ENCODE measurements at places on chromosomes 12 and 14.

DNA sequence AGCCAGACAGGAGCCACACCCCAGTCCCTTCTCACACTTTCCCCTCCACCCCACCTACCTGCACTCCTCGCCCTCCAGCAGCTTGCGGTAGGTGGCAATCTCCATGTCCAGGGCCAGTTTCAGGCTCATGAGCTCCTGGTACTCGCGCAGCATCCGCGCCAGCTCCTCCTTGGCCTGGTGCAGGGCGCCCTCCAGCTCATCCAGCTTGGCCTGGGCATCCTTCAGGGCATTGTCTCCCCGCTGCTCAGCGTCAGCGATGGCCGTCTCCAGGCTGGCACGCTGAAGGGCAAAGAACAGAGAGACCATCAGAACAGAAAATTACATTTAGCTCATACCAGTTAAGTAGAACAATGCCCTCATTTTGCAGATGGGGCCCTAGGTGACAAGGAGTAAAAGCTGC, 5.5 kb downstream of the KRT74 start:
- no peak for DNase-seq

DNA sequence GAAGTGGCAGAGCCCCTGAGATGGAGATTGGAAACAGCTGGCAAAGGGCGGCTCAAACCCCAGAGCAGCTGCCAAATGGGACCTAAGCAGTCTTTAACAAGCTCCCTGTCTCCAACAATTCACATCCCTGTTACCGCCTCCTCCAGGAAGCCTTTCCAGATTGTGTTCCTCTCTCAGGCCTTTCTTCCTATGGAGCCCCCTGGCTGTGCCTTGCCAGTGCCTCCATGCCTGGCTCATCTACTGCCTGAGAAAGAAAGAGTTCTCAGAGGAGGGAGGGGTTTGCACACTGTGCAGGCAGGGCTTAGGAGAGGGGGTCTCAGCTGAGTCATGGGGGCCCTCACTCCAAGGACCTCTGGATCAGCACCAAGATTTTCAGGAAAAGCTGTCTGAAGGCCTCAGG, 8.8 kb upstream of the KRT74 start:
- DNase-seq, result no peak

GRCh38 chr14:38420048-38420447, 164.2 kb upstream of the CLEC14A start:
- no peak for DNase-seq

DNA sequence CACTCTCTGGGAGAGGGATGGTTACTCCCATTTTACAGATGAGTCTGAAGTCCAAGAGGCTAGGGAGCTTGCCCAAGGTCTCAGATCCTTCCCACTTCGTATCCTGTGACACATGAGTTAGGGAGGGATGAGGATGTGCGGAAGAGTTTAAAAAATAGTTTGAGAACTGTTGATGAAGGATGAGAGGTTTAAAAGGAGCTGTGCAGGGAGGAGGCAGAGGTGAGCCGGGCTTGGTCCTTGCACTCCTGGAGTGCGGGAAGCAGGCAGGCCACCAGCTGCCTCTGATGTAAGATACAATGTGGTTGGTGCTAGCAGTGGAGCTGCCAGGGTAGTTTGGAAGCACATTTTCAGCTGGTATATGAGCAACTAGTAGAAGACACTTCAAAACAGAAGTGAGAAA, 46.5 kb downstream of the TSPAN9 start:
- DNase-seq, result no peak

DNA sequence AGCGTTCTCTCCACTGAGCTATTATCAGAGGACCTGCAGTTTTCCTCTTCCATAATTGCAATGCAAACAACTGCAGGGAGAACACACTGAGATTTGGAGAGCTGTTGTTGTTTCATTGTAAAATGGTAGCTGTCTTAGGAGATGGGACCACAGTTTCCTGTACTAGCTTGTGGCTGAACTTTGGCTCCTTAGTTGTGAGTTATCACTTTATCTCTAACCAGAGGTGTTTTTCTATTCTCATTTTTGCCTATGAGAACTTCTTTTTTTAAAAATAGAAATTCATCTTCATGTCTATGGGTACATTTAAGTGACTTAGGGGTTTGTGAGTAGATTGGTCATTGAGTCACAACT, 216.5 kb downstream of the SLC38A4 start:
- no peak for DNase-seq

- no peak for DNase-seq
Measured at GRCh38 chr14:25122211-25122610, 72.3 kb upstream of the STXBP6 start.

- no peak for DNase-seq
Measured at GRCh38 chr12:72289633-72290032, 17.5 kb downstream of the TRHDE start.

DNA sequence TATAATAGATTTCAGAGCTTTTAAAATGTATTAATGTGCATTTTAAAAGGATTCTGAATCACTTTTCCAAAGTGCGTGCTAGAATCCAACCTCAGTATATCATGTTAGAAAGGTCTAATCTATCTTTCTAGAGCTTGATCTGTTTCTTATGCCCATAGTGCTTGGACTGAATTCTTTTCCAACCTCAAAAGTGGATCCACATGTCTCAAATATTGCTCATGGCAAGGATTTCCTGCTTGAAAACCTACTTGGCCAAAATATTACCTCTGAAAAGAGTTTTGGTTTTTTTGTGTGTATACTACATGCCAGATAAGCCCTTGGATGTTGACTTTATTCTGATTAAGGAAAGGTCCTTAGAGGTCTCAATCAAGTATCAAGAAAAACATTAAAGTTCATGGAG, 16.9 kb upstream of the SLC6A15 start:
- no peak for DNase-seq

DNA sequence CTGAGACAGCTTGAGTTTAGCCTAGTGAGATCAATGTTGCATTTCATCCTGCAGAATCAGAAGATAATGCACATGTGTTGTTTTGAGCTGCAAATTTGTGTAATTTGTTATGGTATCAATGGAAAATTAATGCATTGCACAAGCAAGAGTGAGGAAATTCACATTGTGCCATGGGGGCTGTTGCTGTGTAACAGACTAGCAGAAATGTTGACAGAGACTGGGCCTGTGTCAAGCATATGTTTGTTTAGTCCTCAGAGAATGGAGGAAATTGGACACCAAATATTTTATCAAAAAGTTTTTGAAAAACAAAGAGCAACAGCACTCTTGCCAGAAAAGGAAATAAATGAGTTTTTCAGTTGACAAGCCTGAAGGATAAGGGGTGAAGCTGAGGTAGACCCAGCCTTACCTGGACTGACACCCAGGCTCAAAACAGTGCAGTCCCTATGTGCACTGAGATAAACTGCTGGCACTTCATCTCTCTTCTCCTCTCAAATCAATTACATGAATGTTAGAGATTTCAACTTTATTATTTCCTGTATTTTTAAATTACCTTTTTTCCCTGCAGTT, 1150.0 kb downstream of the FSCB start:
- DNase-seq, result no peak

DNA sequence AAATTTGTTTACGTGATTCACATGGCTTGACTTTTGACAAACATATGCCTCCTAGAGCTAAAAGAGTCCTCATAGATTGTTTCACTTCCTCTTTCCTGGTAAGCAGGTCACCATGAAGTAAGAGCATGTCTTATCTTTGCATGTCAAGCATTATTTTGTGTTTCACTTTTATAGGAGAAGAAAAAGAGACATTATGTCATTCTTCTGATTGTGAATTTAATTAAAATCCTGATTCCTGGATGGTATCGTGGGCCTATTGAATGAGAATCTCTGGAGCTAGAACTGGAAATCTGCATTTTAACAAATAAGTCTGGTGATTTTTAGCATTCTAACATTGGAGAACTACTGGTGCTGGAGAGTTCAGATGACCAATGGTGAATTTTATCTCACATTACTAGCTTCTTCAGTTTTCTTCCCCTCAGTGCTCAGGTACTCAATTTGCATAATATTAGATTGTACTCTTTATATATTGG, 218.6 kb upstream of the ATP2B1 start:
- no peak for DNase-seq

DNA sequence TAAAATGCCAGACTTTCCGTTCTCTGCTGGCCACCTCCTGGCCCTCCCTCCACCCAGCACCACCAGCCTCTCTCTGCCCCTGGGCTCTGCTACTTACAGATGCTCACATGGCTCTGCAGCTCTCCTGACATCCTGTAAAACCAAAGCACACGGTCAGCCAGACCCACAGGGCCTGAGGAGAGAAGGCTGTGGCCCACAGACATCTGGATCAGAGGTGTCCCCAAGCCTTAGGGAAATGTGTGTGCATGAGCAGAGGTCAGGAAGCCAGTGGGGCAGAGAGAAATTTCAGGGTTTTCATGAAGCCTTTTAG, 11.5 kb downstream of the KRT77 start:
- no peak for DNase-seq

- no peak for DNase-seq
Measured at GRCh38 chr14:83988275-83988674, 1541.7 kb upstream of the FLRT2 start.

DNA sequence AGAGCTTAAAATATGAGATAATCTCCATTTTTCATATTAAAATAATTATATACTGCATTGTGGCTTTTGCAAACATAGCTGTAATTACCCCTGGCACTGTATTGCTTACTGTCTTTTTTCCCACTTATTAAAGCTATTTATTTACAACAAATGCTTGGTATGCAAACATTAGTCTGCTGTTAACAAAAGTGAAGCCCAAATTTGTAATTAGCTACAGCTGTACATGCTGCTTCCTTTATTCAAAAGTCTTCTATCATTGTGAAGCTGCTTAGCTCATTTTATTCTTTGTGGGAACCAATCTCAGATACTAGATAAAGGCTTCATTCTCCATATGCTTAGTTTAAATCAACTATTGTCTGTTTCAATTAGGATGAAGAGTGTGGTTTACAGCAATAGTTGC, 425.8 kb upstream of the FOXG1 start:
- peak; percentile 83 for DNase-seq

DNA sequence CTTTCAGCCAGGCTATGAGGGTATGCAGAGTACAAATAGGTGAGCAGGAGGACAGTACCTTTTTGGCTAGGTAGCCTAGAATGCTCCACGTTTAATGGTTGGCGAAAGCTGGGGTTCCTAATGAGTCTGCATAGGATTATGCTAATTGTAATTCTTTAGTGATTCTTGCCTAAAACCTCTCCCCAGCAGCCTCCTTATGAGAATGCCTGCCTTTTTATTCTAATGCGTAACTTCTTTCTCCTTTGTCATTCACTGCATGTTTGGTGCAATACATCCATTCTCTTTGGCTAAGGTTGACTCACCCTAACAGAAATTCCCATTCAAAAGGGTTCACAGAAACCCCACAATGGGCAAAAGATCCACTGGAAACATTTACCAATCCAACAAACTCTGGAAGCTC, 752.2 kb downstream of the FSCB start:
- no peak for DNase-seq

DNA sequence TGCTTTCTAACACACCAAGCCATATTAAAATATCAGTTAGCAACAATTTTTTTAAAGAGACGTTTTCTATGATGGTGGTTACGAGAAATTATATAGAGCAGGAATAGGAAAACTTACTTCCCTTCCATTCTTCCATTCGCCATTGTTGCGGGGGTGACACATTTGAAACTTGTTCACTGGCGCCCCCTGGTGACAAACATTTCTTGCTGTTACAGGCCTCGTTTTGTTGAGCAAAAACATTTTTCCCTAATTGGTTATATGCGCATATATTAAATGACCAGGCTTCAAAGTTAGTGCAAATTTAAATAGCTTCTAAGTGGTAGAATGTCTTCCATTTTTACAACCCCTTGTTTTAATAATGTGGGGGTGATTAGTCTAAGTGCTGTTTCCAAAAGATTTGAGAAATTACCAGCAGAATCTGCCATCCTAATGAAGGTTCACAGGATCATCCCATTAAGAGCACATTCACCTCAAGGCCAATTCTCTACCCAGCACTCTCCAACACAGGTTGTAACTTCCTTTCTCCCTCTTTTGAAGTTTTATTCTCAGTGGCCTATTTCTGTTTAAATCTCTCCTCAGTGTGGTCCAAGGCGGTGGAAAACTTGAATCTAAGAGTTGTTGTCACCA, 1124.7 kb downstream of the FLRT2 start:
- DNase-seq, result peak; percentile 63

DNA sequence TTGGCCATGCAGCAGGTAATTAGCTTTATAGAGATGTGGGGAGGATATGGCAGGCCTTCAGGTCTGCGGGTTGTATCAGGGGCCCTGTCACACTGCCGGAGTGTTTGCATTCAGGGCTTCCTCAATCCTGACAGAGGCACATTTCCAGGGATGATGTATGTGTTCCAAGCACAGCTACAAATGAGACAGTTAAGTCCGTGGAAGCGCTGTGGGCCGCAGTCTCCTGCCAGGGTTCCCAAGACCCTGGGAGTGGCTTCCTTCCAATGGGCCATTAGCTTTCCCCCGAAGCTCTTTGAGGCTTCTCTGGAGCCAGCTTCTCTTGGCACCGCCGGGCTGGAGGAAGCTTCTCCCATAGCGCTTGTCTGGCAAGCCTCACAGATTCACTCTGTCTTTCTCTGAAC, 1524.7 kb upstream of the TMEM132C start:
- DNase-seq, result no peak

DNA sequence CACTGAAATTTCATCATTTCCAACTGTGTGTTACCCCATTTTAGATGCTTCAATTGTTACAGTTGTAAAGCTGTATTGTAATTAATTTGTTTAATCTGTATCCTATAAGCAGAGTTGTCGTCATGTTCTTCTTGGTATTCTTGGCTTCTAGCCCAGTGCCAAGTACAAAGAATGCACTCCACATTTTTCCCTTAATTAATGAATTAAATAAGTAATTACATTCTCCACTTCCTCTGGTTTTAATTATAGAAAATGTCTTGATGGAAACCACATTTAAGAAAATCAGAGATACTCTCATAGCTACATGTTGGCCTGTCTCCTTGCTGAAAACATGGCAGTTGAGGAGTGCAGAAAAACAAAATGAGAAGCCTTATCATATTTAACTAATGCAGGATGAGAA, 746 bp downstream of the DNAI7 start:
- DNase-seq, result no peak

DNA sequence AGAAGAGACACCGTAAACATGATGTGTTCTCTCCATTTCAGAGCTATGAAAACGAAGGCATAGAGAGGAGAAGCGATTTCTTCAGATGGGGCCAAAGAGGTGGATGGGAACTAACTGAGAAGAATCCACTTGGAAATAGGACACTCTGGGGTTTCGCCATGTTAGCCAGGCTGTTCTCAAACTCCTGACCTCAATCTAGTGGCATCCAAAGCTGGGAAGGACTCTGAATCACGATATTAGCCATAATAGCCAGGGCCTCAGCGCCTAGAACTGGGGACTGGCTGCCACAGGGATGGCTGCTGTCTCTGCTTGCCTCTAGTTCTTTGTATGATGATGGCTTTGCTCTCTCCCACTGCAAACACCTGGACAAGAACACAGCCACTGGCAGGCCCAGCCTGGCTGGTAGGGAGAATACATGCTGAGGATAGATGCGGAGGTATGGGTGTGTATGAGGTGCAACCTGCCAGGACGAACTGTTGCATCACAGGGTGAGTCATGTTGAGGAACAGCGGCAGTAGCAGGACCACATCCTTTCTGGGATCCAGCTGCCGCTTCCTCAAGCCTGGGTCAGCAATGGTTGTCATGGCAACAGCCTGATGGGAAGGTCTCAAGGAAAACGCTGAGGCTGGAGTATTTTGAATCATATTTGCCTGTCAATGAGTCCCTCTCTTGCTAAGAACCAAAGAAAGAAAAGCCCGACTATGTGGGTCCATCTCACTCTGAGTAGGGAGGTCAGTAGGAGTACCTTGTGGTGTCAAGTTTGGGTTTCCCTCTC, 31.1 kb downstream of the CCDC177 start:
- peak; percentile 67 for DNase-seq

- no peak for DNase-seq
Measured at GRCh38 chr12:21516281-21516680, 9.8 kb upstream of the SPX start.

- no peak for DNase-seq
Measured at GRCh38 chr14:80425686-80426085, 214.4 kb upstream of the DIO2 start.

GRCh38 chr12:113315358-113315757, 19.6 kb downstream of the SLC8B1 start:
- no peak for DNase-seq
